Activated CD4-positive, CD25-positive, alpha-beta regulatory T cell (primary cell): ENCODE measurements at places on chromosomes 2 and 18.

GRCh38 chr2:139514951-139515350 is 734.8 kb upstream of the NXPH2 start:
- no peak for DNase-seq

GRCh38 chr2:73759904-73760303 is 20.0 kb downstream of the DUSP11 start:
- no peak for DNase-seq

GRCh38 chr2:38765149-38765548 is 12.9 kb upstream of the GEMIN6 start:
- DNase-seq, result no peak

GRCh38 chr2:154908327-154908726 is 209.8 kb downstream of the KCNJ3 start:
- DNase-seq, result no peak

DNA sequence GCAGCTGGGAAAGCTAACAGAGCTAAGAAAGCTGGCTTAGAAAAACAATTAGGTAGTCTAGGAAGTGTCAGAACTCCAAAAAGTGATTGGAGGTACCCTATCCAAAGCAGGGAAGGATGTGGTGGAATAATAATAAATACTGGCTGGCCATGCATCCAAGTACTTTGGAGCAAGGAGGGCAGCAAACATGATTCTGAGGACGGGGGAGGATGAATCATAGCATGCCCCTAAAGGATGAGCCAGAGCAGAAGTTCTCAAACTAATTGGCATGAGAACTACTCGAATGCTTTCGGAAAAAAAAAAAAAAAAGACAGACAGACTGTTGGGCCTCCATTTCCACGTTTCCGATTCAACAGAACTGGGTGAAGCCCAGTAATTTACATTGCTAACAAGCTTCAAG is 2.4 kb downstream of the CWC22 start:
- no peak for DNase-seq

DNA sequence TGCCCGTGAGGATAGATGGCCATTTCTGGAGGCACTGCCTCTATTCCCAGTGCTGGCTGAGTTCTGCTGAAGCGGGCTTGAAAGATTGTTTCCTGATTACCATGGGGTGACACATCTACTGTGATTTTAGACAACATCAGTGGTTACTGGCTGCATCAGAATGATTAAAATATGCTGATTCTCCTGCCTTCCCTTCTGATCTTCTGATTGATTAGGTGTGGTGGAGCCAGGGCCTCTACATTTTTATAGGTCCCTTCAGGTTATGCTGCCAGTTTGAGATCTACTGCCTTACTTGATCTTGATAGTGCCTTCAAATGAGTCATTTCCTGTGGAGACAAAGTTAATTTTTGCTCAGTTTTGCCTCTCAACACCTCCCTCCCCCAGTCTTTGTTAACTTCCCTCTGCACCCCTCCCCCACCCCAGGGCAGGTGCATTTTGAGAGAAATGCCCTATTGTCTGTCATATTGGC is 31.6 kb upstream of the SNORC start:
- peak; percentile 12 for DNase-seq

DNA sequence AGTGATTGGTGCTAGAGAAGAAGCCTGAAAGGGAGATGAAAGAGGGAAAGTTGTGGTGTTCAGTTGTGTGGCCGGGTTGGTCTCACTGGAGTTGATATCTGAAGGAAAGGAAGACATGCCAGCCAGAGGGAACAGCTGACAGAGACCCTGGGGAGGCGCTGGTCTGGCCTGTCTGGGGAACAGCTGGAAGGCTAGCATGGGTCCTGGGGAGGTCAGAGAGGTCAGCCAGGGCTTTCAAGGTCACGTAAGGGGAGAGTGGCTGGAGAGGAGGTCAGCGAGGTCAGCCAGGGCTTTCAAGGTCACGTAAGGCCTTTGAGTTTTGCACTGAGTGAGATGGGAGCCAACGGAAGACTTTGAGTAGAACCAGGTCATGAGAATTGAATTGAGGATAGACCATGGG is 11.0 kb downstream of the DYSF start:
- no peak for DNase-seq

GRCh38 chr2:193276560-193276959 is 1081.8 kb upstream of the TMEFF2 start:
- no peak for DNase-seq

GRCh38 chr2:179428649-179429048 is 164.0 kb upstream of the SESTD1 start:
- no peak for DNase-seq

GRCh38 chr2:240123821-240124650 is 12.1 kb downstream of the COPS9 start:
- DNase-seq, result no peak

DNA sequence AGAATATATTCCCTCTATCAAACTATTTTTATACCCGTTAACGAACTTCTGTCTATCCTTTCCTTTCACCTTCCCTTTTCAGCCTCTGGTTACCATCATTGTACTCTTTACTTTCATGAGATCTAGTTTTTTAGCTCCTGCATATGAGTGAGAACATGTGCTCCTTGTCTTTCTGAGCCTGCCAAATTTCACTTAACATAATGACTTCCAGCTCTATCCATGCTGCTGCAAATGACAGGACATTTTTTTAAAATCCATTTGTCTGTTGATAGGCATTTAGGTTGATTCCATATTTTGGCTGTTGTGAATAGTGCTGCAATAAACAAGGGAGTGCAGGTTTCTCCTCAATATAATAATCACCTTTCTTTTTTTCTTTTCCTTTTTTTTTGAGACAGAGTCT is 8.2 kb upstream of the CCDC195 start:
- DNase-seq, result no peak

DNA sequence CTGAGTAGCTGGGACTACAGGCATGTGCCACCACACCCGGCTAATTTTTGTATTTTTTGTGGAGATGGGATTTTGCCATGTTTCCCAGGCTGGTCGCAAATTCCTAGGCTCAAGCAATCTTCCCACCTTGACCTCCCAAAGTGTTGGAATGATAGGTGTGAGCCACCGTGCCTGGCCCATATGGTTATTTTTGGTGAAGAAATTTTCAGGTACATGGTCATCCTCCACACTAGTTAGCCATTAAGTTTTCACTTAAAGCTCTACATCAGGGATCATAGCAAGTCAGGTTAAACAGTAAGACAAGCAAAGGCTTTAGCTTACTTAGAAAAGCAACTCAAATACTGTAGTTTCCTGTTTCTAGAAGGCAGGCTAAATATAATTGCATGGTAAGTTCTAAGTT is 104.3 kb upstream of the GRB14 start:
- DNase-seq, result no peak

DNA sequence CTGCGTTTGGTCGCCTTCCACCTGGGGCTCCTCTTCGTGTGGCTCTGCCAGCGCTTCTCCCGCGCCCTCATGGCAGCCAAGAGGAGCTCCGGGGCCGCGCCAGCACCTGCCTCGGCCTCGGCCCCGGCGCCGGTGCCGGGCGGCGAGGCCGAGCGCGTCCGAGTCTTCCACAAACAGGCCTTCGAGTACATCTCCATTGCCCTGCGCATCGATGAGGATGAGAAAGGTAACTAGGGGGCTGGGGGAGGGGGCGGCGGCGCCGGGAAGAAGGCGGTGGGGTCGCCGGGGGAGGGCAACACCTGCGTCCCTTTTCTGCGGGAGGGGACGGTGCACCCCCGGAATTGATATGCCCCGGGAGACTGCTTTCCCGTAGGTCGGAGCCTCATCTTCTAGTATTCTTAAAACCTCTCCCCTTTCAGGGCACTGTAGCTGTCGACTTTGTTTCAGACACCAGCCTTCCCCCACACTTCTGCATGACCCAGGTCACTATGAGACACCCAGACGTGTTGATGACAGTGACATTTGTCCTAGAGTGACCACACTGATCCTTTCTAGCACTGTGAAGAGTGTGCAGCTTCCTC is 755 bp downstream of the SPAST start:
- DNase-seq, result no peak

DNA sequence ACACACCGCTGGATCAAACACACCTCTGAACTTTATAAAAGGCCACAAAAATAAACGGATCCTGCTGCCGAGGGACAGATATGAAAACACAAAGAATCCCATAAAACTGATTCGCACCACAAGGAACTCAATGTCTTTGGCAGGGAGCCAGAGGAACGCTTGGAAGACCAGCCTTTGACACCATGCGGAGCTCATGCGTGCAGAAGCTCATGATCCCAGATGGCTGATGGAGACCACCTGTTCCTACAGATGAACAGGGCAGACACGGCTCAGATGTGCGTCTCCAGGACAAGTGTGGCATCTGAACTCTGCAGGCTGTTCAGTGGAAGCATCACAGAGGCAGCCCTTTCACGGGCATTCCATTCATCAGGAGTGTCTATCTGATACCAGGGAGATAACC is 24.9 kb downstream of the COPS9 start:
- DNase-seq, result no peak

- no peak for DNase-seq
These were observed 283.9 kb upstream of the EPC2 start for GRCh38 chr2:148360662-148361061.

GRCh38 chr18:21809725-21810124 is 69.1 kb downstream of the MIB1 start:
- no peak for DNase-seq

- DNase-seq, result no peak
These were observed 8.6 kb upstream of the TMEM214 start for GRCh38 chr2:27024188-27024587.

DNA sequence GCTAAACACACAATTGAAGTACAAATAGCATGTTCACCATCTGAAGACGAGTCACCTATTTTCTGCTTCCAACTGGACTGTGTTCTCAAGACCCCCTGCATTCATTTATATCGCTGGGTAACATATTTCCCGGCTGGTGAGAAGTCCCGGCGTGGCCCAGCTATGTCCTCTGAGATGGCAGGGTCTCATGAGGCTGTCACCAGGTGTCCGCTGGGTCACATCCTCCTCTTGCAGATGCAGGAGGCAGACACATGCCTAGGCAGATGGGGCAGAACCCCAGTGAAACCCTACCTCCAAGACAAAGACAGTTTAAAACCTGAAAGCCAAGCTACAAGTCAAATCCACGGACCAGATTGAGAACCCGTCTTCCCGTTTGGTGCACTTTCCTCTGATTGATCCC is 36.8 kb upstream of the UBE2F start:
- DNase-seq, result no peak

- DNase-seq, result no peak
These were observed 22.4 kb downstream of the TEX51 start for GRCh38 chr2:126921066-126921465.

DNA sequence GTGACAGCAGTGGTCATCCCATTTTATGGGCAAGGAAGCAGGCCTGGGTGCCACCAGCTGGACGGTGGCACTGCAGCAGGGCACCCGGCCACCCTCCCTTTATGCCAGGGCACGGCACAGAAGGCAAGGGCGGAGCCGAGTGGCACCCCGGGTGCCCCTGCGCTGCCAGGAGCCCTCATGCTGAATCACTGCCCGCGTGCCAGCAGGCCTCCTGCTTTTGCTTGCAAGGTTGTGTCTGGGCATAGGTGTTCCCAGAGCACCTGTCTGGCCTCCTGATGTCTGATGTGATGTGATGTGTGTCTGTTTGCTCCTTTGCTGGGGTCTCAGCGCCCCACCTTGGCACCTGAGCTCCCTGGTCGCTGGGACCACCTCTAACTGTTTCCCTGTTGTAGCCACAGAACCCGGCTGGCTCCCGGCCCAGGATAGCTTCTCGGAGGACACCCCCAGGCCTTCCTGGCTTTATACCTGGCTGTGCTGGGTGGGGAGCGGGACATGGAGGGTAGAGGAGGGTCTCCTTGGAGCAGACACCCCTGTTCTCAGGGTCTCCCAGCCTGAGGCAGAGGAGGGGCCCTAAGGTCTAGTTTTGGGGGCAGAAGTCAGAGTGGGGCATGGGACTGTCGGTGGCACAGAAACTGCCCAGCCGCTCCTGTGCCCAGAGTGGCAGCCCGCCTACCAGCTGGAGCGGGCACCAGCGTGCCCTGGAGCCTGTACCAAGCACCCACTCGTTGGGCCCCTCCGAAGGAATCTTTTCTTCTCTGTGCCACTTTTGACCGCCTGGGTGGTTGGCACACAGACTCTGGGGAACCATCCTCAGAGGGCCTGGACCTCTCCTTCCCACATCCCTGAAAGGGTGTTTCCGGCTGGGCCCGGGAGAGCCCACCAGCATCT is 3.6 kb downstream of the GPC1 start:
- no peak for DNase-seq

DNA sequence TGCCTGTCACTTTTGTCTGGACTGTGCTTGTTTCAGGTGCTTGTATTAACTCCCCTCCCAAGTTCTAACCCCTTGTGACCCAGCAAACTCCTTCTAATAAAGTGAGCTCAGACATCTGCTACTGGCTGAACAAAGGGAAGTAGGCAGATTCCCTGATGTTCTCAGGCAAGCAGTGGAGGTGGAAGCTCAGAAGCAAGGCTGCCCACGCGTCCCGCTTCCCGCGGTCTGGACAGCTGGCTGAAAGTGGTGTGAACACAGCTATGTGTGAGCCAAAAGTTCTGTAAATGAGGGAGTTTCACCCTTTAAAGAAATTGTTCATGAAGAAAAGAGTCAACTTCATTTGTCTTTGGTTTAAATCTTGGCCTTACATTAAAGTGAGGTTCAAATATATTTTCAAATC is 40.0 kb downstream of the NAPG start:
- DNase-seq, result no peak

GRCh38 chr2:46481198-46482193 is 2.1 kb downstream of the TMEM247 start:
- DNase-seq, result no peak

DNA sequence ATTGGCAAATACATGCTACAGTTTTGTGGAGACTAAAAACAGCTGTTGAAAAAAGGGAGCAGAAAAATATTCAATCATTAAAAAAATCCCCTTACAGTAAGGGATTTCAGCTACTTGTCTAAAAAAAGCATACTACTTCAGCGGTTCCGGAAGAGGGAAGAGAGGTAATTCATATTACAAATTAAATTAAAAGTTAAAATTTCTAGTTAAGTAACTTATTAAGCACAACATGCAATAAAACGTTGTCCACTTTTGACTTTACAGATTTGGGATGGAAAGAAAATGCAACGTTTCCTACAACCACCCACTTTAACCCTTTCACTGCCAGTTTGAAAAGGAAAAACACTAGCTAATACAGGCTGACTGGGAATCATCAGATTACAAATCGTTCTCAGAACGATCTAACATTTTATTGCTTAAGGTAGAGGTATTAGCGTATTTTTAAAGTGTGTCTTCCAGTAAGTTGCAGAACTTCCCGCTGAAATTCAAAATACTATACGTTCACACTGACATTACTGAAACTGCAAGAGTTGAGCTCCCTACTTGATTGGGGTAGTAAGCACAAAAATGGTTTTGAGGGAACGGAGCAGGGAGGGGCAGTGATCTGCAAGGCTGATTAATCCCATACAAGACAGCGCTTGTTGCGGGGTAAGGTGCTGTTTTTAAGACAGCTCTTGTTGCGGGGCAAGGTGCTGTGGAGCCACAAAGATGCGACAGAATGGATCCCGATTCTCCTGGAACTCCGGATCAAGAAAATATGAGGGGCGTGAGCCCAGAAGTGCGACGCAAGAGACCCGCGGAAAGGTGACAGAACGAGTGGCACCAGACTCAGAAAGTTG is 743 bp downstream of the HADHA start:
- DNase-seq, result no peak
